ENCODE measurements at places on chromosomes 4 and X. TPM values are rescaled to one million over a fixed set of nuclear protein-coding genes. Genes with fewer than 3 reads are reported as not detected.

DNA sequence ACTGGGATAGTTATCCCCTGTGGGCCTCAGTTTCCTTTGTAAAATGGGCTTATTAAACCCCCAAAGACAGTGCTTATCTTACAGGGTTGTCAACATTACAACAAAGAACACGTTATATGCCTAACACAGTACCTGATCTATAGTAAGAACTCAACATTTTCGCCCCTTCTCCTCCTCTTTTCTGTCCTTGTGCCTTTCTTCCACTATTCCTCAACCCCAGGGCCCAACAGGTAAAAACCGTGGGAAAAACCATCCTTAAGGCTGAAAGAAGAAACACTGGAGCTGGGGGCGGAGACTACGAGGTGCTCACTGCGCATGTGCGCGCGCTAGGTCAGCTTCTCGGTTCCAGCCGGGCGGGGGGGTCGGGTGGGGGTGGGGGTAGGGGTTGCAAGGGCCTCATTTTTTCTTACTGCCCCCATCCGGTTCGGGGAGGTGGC, 426 bp upstream of the XIAP start:
- DNase-seq: peak; percentile 83

GRCh38 chr4:185987961-185988627, 80.9 kb upstream of the TLR3 start:
- DNase-seq: no peak

- DNase-seq: no peak
Measured at GRCh38 chr4:154039435-154040343, 250.8 kb upstream of the SFRP2 start.

GRCh38 chr4:10521424-10521823, 64.2 kb upstream of the ZNF518B start:
- no peak for DNase-seq

- DNase-seq: no peak
Measured at GRCh38 chr4:78742300-78742699, 33.9 kb upstream of the BMP2K start.

- DNase-seq: no peak
Measured at GRCh38 chrX:14753441-14753840, 119.4 kb downstream of the FANCB start.

The MAP7D2 gene
- 1.1 TPM for total RNA-seq

The GJB1 gene
- total RNA-seq: not detected

The DCAF12L1 gene
- total RNA-seq: 0.33 TPM

The MID1 gene
- 21.2 TPM for total RNA-seq
